ENCODE measurements at places on chromosomes 13 and 19.

GRCh38 chr13:30924721-30925120 lies 7.7 kb upstream of the TEX26 start:
- no peak for DNase-seq

- DNase-seq: no peak
Observed at GRCh38 chr19:54492568-54492967, 10.1 kb upstream of the LAIR2 start.

- no peak for DNase-seq
Observed at GRCh38 chr19:35276706-35277281, 5.5 kb upstream of the HAMP start.

GRCh38 chr19:32675720-32676185 lies at the start of gene RGS9BP:
TSS of gene RGS9BP (plus strand) at chr19:32675848. CDS start at chr19:32676264, 416 bp downstream.
- peak; percentile 77 for DNase-seq

- DNase-seq: no peak
Observed at GRCh38 chr13:55664178-55664577, 1476.5 kb upstream of the PRR20A start.

GRCh38 chr13:99980201-99980823 lies 1.3 kb upstream of the ZIC2 start:
- peak; percentile 64 for DNase-seq

- no peak for DNase-seq
Observed at GRCh38 chr19:51439021-51439465, 19.2 kb downstream of the SIGLEC8 start.

DNA sequence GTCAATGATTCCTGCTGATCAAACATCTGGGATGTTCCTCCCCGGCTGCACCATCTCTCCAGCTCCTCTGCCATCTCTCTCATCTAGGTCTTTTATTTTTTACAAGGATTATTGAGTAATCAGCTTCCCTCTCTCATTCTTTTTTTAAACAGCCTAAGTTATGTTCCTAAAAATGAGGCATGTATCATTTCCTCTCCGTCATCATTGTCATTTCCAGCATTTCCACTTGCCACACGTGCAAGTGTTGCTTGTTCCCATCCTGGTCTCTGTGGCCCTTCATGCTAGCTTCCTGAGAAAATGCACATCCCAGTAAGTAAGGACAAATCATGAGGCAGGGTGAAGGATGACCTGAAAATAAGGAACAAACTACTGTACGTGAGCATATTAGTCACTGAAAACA lies 102.7 kb upstream of the POSTN start:
- DNase-seq: no peak

GRCh38 chr13:30234619-30235162 lies 72.7 kb downstream of the KATNAL1 start:
- no peak for DNase-seq

GRCh38 chr13:112721198-112722104 lies 31.6 kb downstream of the ATP11A start:
- no peak for DNase-seq

GRCh38 chr19:39001041-39001440 lies 25.5 kb upstream of the FBXO17 start:
- DNase-seq: no peak

DNA sequence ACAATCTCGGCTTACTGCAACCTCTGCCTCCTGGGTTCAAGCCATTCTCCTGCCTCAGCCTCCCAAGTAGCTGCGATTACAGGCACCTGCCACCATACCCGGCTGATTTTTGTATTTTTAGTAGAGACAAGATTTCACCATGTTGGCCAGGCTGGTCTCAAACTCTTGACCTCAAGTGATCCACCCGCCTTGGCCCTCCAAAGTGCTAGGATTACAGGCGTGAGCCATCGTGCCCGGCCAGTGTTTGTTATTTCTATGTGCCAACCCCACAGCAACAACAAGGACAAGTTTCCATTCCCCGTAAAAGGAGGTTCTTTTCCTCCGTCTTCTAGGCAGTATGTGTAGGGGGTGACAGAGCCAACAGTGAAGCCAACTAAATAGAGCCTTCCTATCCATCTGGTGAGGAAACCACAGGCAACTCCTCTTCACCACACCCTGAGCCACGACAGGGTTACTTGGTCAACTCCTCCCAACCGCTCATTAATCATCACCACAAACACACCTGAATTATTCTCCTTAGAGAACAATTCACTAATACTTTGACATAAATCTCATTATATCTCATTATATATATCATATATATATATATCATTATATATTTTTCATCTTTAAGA lies 25.5 kb downstream of the FOXO1 start:
- no peak for DNase-seq

DNA sequence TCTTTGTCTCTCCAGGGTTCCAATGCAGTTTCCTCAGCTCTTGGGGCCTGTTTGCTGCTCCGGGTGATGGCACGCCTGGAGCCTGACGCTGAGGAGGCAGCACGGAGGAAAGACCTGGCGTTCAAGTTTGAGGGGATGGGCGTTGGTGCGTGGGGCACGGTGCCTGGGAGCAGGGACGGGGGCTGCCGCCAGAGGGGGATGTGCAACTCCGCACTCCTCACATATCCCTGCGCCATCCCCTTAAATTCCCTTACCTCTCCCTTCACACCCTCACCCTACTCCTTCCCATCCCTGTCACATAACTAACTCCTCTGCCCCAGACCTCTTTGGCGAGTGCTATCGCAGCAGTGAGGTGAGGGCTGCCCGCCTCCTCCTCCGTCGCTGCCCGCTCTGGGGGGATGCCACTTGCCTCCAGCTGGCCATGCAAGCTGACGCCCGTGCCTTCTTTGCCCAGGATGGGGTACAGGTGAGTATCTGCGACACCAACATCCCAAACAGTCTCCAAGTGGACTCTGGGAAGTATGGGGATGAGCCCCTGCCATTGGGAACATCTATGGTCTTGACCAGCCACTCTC lies 31.1 kb downstream of the TRPM4 start:
- DNase-seq: no peak

DNA sequence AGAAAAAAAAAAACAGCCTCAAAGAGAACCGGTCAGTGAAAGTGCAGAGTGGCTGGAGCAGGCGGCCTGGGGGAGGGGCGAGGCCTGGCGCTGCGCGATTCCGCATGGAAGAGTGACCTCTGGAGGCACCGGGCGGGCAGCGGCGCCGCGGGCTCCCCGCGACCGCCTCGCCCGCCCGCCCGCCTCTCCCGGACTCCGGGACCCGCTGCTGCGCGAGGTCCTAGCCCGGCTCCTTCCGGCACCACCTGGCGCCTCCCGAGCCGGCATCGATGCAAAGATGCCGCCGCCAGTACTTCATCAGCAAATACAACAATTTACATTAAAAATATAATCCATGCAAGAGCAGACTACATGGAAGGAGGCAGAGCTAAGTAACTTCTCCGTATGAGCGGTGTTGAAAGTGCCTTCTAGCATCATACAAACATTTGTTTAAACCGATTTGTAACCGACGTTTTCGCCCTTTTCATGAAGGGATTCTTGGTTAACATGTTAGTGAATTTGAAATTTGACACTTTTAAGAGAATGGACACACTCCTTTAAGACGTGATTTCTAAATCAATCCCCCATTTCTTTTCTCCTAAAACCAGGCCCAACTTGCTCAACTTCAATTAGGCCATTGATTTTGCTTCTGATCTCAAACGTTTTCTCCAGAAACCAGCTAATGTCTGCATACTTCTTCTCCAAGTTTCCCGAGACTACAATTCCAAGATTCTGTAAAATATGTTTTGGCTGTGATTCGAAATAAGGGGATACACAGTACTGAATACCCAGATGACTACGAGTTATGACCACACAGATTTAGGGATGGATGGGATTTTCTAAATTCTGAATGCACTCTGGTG lies 2.1 kb downstream of the EFNB2 start:
- DNase-seq: no peak

DNA sequence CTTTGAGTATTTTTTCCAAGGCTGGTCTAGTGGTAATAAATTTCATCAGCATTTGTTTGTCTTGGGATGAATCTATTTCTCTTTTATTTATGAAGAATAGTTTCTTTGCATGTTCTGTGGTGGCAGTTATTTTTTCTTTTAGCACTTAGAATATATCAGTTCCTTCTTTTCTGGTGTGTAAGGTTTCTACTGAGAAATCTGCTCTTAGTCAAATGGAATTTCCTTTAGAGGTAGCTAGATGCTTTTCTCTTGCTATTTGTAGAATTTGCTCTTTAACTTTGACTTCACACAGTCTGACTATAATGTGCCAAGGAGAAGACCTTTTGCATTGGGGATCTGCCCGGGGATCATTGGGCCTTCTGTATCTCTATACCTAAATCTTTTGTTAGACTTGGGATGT lies 4.1 kb upstream of the SIGLEC6 start:
- DNase-seq: no peak

DNA sequence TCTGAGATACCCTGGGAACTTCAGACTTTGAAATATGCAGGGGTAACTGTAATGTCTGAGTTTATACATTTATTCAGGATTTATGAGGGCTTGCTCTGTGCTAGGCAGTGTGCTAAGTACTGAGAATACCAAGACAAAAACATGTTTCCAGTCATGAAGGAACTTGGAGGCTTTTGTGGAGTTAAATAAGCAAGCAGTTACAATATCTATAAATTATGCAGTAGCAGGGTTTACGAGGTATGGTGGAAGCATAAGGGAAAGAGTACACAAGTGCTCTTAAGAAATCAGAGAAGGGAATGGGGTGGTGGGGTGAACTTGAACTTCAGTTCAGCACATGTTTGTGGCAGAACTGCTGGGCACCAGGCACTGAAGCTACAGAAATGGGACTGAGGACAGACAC lies 28.0 kb downstream of the MAB21L1 start:
- no peak for DNase-seq

GRCh38 chr13:52850396-52851136 lies 2.1 kb upstream of the PCDH8 start:
- no peak for DNase-seq

DNA sequence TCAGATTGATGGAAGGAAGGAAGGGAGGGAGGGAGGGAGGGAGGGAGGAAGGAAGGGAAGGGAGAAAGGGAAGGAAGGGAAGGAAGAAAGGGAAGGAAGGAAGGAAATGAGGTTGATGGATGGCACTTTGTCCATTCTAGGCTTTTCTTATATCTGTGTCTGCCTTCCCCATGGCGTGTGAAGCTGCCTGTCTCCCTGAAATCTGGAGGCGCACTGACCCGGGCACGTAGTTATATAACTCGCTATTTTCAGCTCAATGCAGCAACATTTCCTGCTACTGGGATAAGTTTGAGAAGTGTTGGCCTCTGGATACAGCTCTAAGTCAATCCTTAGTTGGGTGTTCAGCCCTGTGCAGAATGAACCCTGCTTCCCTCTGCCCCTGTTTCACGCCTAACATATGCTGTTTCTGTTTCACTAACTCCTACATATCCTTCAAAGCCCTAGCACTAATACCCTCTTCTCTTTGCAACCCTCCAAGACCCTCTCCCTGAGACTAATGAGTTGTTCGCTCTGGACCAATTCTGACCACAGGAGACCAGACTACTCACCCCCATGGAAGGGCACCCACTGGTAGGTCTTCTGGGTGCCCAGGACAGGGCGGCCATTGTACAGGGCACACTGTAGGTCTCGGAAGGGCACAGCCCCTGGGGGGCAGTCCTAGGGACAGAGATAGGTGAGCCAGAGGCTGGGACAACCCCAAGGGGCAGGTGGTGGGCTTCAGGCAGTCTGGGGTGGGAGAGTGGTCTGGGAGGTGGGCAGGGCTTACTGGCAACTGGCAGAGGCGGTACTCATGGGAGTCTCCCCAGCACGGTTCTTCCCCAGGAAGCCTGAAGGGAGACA lies 3.0 kb downstream of the ADAMTSL5 start:
- DNase-seq: no peak

DNA sequence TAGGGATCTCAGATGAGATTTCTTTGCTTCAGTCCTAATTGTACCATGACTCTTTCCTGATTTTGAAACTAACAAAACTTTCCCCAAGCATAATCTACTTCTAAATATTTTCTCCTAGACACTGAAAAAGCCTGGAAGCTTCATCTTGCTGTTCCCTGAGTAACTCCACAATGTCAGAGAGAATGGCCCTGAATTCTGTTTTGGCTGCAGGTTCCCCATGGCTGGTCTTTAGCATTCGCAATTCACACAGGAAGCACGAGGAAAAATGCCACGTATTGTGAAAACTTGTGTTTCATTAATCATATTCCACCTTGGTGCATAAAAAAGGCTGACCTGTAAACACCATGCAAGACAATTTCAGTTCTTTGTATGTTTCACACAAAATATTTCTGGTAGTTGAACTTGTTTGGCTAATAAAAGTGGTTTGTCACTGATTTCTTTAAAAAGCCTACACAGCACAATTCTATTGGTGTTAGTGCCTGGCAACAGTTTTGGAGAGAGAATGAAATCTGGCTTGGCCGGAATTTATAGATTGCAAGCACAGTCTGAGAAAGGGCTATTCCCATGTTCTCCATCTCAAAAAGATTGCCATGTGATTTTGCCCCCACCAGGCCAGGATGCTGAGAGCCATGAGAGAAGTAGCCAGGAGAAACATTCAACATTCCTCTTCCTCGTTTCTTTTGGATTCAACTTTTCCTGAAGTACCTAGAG lies 367.1 kb downstream of the NDFIP2 start:
- DNase-seq: no peak

DNA sequence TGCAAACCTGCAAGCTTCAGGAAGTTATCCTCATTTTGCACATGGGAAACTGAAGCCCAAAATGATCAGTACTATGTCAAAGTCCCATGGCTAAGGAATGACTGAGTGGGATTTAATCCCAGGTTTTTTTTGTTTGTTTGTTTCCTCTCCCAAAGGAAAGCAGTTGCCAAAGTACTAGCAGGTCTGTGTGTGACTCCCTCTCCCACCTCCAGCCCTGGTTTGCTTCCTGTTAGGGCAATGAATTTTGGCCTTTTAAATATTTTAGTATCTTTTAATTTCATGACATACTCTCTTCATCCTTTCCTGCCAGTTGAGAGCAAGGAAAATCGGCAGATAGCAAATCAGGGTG lies 134.1 kb upstream of the RNF113B start:
- no peak for DNase-seq

DNA sequence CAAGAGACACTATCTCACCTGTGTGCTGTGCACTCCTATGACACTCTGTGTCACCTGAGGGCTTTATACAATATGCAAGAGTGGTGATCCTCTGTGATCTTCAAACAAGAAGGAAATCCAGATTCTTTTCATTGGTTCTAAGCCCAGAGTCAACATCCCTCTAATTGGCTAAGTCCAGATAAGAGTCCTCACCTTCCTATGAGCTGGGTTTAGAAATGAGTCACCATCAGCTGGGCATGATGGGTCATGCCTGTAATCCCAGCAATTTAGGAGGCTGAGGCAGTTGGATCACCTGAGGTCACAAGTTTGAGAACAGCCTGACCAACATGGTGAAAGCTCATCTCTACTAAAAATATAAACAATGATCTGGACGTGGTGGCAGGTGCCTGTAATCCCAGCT lies 144.4 kb downstream of the ZNF675 start:
- no peak for DNase-seq
